ENCODE measurements at places on chromosomes 13 and 19. TPM values are rescaled to one million over a fixed set of nuclear protein-coding genes. Genes with fewer than 3 reads are reported as not detected.

The UBE2L5 gene
- total RNA-seq, result not detected

The ZIC5 gene
- not detected for total RNA-seq

The MAST1 gene
- total RNA-seq, result 1.4 TPM

The MEX3D gene
- total RNA-seq, result 161 TPM

The CERS1 gene
- 0.72 TPM for total RNA-seq

The CBARP gene
- total RNA-seq, result 4.0 TPM

The RNF17 gene
- total RNA-seq, result not detected

The UBL5 gene
- total RNA-seq, result 121 TPM

The THSD1 gene
- total RNA-seq, result 17.8 TPM

The MYPOP gene
- total RNA-seq, result 1.7 TPM

The SYCN gene
- not detected for total RNA-seq

The PSG3 gene
- not detected for total RNA-seq

The TSSK6 gene
- 1.7 TPM for total RNA-seq

The C13orf42 gene
- total RNA-seq, result not detected

The IGFL1 gene
- total RNA-seq, result not detected

The FOXA3 gene
- total RNA-seq, result 0.24 TPM

The CRLF1 gene
- total RNA-seq, result 0.21 TPM

The SIGLEC12 gene
- not detected for total RNA-seq

The RDH8 gene
- not detected for total RNA-seq

The FLT3 gene
- not detected for total RNA-seq

The CRX gene
- not detected for total RNA-seq

The ZC3H4 gene
- total RNA-seq, result 5.1 TPM

The KRTDAP gene
- 3.1 TPM for total RNA-seq

The PTGIR gene
- total RNA-seq, result not detected
